ENCODE measurements at places on chromosomes 3 and 15. TPM values are rescaled to one million over a fixed set of nuclear protein-coding genes. Genes with fewer than 3 reads are reported as not detected.

Gene FRMD5
- total RNA-seq: 0.56 TPM

Gene SCG5
- 0.60 TPM for total RNA-seq

Gene POLQ
- 20.7 TPM for total RNA-seq

Gene UQCRC1
- total RNA-seq: 209 TPM

Gene SGO1
- total RNA-seq: 26.8 TPM

Gene LRRC34
- total RNA-seq: 4.0 TPM

Gene AGTR1
- total RNA-seq: not detected

Gene C3orf22
- total RNA-seq: not detected

Gene GOLGA8Q
- total RNA-seq: 0.76 TPM

Gene MLF1
- total RNA-seq: 0.89 TPM

Gene GAP43
- not detected for total RNA-seq

Gene THSD4
- not detected for total RNA-seq

Gene VGLL3
- not detected for total RNA-seq

Gene RTP4
- total RNA-seq: 4.6 TPM

Gene IQCF5
- not detected for total RNA-seq

Gene TGM4
- not detected for total RNA-seq

Gene LMAN1L
- 0.33 TPM for total RNA-seq

Gene CP
- total RNA-seq: not detected

Gene ERICH6
- total RNA-seq: not detected

Gene TFRC
- 550 TPM for total RNA-seq

Gene CDCP1
- total RNA-seq: 1.1 TPM

Gene TP63
- not detected for total RNA-seq

Gene P2RY13
- total RNA-seq: not detected

Gene MYLK
- total RNA-seq: not detected

Gene DOCK3
- total RNA-seq: 2.1 TPM

Gene ATR
- total RNA-seq: 42.4 TPM

Gene TYRO3
- 1.3 TPM for total RNA-seq

Gene ISG20
- total RNA-seq: 108 TPM

Gene RNF168
- 24.5 TPM for total RNA-seq

Gene DPPA2
- not detected for total RNA-seq

Gene PLA2G4D
- total RNA-seq: not detected

Gene TNNC1
- total RNA-seq: 2.9 TPM

Gene CAMKV
- 1.6 TPM for total RNA-seq

Gene TM6SF1
- total RNA-seq: 1.6 TPM

Gene HES1
- total RNA-seq: 0.14 TPM

Gene FANCD2OS
- total RNA-seq: not detected

Gene NRROS
- total RNA-seq: 21.2 TPM

Gene PHLDB2
- 2.3 TPM for total RNA-seq

Gene OR5K2
- total RNA-seq: not detected

Gene PPIP5K1
- 32.8 TPM for total RNA-seq

Gene PPP2R3A
- 0.49 TPM for total RNA-seq

Gene PARP9
- 40.9 TPM for total RNA-seq

Gene GOLGA8T
- total RNA-seq: 0.21 TPM

Gene NME9
- not detected for total RNA-seq

Gene LRTM1
- not detected for total RNA-seq

All from activated naive CD8-positive, alpha-beta T cell treated with anti-CD3 and anti-CD28 coated beads for 36 hours (primary cell).